Putamen (tissue), 1 donor: ENCODE measurements at places on chromosomes 2 and 18.

DNA sequence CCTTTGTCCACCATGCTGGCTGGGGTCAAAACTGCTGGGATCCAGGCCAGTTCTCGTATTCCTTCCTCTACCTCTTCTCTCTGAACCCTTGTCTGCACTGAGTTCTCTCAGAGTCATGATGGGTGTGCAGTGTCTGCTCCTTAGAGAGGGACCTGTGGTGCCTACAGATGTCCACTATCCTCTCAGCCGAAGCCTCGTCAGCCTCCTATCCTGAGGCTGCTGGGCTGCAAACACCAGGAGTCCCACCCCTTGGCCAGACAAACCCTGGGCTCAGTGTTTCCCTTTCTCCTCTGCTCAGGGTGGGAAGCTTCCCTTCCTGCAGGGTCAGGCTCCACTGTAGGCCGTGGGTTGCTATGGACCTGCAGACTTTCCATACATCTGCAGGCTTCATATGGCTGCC is 2.3 kb downstream of the INPP5D start:
- no peak for DNase-seq

DNA sequence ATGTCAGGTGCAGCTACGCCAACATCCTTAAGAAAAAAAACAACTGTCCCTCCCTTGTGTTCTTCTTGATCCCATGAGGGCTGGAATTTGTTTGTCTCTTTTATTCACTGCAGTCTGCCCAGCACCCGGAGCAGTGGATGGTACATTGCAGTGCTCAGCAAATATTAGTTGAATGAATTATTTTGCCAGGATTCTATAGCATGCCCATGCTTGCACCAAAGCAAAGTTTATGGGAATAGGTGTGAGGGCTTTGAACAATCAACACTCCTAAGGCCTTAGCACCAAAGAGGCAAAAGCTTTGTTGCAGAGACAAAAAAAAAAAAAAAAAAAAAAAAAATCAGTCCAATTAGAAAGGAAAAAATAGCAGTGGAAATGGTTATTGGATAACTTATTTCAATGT is 28.7 kb upstream of the DCC start:
- DNase-seq: no peak

- DNase-seq: no peak
Observed at GRCh38 chr18:12921178-12921577, 26.6 kb upstream of the SEH1L start.

DNA sequence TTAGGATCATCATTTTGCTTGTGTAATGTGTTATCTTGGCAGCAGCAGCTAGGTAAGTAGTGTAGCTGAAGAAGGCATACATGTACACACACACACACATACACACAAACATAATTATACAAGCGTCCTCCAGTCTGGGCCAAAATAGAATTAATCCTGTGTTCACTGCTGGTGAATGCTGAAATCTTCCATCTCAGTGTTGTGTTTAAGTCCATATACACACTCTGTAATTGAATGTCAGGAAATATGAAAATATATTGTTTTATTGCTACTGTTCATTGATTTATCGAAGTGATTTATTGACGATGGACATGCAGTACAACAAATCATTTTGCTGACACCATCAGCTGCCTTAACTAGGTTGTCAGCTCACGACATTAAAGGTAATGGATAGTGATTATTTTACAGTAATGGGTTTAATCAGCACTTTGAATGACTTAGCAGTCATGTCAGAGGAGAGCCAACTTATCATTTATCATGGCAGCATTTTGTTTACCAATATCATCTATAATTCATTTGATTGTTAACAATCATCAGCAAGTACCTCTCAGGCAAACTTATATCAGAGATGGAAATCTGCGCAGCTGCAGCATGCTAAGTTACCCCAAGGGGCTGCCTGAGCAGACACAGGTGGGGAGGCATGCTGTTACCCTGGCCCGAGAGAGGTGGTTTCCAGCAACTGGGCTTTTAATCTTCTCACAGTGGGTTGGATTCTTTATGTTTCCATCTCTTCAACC is 83.7 kb upstream of the FSHR start:
- DNase-seq: no peak

- DNase-seq: no peak
Observed at GRCh38 chr2:65027616-65028244, 28.5 kb upstream of the CEP68 start.

- DNase-seq: no peak
Observed at GRCh38 chr2:190626641-190627210, 22.2 kb upstream of the NAB1 start.

- no peak for DNase-seq
Observed at GRCh38 chr2:96798733-96799622, 17.1 kb upstream of the CNNM3 start.

DNA sequence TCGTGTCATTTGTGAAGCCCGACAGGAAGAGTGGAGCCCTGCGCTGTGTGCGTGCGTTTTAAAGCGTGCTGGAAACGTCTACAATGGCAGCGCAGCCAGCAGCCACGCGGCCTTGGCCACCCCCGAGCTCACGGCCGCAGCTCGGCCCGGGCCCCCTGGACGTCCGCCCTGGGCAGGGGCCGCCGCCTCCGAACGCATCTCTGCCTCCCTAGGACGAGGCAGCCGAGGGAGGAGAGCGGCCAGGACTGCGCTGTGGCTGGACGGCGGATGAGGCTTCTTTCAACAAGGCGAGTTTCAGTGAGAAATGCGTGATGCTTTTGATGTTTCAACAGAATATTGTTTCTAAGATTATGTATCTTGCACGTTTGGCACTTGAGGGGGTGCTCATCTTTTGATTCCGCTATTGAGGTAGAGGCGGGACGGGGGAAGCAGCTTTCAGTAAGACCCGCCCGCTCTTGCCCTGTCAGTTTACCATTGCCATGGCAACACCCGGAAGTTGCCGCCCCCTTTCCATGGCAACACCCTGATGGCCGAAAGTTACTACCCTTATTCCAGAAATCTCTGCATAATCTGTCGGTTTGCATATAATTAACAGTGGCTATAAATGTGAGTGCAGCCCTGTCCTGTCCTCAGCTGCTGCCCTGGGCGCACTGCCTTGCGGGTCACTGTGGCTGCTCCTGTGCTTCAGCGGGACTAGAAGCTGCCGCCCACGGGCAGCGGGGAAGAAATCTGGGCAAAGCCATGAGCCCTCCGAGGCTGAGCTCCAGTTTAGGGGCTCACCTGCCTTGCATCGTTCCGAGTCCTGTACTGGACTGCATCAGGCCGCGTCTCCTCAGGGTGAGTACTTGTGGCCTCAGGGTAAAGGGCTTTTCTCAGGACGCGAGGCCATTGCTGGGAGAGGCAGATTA is 38.6 kb downstream of the ADNP2 start:
- peak; percentile 89 for DNase-seq

- DNase-seq: peak; percentile 14
Observed at GRCh38 chr18:61414086-61414485, 80.9 kb downstream of the CDH20 start.

DNA sequence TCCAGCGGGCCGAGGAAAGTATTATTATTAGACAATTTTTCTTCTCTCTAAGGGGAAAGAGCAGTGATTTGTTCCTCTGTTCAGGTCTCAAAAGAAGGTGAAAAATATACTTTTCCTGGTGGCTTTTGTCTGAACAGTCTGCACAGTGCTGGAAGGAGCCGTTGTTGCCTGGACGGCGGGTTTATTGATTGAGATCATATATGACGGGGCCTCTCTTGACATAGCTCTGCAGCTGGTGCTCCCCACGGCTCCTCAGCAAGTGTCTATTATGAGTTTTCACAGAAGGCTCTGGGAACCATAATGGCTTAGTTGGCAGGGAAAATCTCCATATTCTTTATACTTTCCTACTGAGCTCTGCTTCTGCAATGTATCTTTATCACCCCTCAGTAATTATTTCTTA is 42.9 kb downstream of the FSHR start:
- DNase-seq: no peak

- no peak for DNase-seq
Observed at GRCh38 chr2:227360351-227360750, 18.8 kb downstream of the TM4SF20 start.

DNA sequence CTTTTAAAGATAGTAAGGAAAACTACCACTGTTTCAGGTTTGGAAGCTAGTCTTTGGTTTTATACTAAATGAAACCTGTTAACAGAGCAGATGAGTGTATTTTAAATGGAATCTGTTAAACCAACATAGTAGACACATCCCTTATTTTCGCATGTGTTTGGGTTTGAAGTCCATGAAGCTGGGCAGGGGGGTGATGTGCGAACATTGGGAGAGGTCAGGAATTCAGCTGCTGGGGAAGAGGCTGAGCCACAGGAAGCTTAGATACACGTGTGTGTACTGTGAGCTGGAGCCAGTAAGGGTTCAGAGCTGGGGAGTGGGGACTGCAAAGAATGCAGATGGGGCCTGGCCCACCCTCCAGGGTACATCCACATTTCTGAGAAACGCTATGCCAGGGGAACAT is 176.9 kb downstream of the VAPA start:
- DNase-seq: no peak

DNA sequence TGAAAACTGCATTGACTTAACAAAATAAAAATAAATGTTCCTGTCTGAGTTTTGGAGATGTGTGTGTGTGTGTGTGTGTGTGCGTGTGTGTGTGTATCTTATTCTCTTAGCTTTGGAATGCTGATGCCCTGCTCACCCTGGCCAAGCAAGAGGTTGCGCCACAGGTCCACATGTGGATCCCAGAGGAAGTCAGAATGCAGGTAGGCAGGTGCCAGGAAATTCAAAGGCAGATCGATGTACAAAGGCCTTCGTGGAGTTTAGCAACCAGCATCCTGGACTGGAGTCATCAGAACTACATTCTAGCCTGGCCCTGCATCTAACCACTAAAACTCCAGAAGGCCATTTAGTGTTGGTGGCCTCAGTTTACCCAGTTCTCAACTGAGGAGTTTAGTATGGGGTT is 12.4 kb downstream of the G6PC2 start:
- no peak for DNase-seq

GRCh38 chr2:98896944-98897343 is 39.1 kb downstream of the CRACDL start:
- DNase-seq: no peak

DNA sequence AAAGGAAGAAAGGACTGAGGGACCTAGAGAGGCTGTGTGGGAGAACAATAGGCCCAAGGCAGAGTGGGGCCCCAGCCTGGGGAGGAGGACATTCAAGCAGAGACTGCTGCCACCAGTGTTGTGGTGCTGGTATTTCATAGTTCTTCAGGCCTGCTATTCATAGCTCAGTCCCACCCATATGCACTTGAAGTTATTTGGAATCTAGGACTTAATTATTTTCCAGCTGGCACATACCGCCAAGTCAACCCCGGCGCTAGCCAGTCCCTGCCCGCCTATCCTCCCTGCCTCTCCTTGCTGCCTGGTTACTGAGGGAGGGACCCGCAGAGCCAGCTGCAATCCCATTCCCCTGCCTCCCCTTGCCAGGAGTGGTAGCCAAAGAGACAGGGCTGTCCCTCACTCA is 141.2 kb downstream of the CABLES1 start:
- no peak for DNase-seq

- DNase-seq: no peak
Observed at GRCh38 chr2:127706215-127706990, 5.1 kb downstream of the SFT2D3 start.

GRCh38 chr2:84889332-84889731 is 8.4 kb upstream of the TRABD2A start:
- DNase-seq: no peak

- DNase-seq: no peak
Observed at GRCh38 chr2:173231042-173231441, 123.6 kb upstream of the CDCA7 start.

DNA sequence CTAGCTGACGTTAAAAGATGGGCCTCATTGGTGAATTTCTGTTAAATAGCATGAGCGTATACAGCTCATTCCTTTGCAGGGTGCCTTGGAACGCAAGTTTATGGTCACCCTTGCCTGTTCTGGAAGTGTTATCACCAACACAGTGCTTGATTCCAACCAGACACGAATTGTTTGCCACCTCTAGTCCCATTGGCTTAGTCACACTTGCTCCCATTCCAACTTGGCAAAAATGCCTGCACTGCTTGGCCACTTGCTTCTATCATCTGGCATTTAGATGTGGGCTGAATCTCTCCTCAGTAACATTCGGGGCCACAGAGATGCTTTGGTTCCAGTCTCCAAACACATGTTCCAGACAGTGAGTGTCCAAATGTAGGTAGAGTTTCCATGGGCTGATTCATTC is 27.5 kb upstream of the ACVR1 start:
- DNase-seq: no peak

GRCh38 chr2:74414881-74415761 is 6.3 kb downstream of the C2orf81 start:
- DNase-seq: no peak

GRCh38 chr2:132824716-132825115 is 154.7 kb upstream of the LYPD1 start:
- DNase-seq: no peak

DNA sequence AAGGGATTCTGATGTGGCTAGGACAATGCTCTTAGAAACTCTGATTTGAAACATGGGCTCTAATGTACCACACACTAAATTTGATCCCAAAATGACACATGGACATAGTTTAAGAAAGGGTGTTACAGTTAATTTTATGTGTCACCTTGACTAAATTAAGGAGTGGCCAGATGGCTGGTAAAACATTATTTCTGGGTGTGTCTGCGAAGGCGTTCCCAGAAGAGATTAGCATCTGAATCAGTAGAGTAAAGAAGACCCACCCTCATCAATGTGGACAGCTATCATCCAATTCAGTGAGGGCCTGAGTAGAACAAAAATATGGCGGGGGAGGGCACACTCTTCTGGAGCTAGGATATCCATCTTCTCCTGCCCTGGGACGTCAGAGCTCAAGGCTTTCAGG is 283.1 kb upstream of the CHAC2 start:
- no peak for DNase-seq
